ENCODE measurements at places on chromosomes 16 and 17.

- DNase-seq, result no peak
Measured at GRCh38 chr16:5965321-5965720, 867.7 kb upstream of the EEF2KMT start.

GRCh38 chr17:41595585-41595984, 8.9 kb upstream of the KRT14 start:
- DNase-seq, result no peak

- DNase-seq, result no peak
Measured at GRCh38 chr17:34997355-34997862, 17.1 kb downstream of the LIG3 start.

DNA sequence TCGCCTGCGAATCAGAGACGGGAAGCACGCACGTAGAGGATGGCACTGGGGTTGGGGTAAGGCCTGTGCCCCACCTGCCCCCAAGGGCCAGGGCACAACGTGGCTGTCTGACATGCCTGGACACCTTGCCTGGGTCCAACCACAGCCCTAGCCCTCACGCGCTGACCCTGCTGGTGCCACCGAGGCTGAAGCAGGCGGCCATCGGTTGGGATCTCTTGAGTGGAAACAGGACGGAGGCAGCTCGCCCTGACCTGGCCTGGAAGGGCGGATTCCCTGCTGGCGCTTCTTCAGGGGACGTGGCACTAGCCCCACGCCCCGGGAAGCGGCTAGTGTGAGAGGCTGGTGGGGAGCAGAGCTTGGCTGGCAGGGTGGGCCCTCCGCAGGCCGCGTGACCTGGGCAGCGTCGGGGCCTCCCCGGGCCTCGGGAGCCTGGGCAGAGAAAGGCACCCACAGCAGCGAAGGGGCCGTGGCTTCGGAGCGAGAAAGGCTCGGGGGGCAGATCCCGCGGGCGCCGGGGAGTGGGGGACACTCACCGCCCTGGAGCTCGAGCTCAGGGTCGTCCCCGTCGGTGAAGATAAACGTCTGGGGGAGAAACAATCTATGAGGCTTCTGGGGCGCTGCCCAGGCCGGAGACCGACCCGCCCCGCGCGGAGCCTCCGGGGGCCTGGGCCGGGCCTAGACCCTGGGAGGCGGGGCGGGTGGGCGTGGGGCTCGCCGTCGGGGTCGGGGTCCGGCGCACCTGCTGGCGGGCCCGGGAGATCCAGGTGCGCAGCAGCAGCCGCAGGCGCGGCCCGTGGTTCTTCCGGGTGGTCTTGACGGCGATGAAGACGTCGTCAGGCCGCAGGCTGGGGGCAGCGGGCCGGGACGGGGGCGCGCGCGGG, 610 bp downstream of the RFNG start:
- DNase-seq, result no peak

Data from T1000 (cell line).